ENCODE measurements at places on chromosomes 12 and 14. TPM values are rescaled to one million over a fixed set of nuclear protein-coding genes. Genes with fewer than 3 reads are reported as not detected.

Gene TPH2
- total RNA-seq, result not detected

Gene CCDC184
- 0.20 TPM for total RNA-seq

Gene KLRC1
- not detected for total RNA-seq

- peak; percentile 99 for ATAC-seq
Observed at GRCh38 chr12:121184425-121184824, 25.5 kb upstream of the P2RX4 start.

GRCh38 chr12:2957816-2958431 is 1.3 kb upstream of the TEAD4 start:
- ATAC-seq, result peak; percentile 69
